Brain pericyte (primary cell): ENCODE measurements at places on chromosomes 1 and 21.

- DNase-seq = no peak
Measured at GRCh38 chr1:41370225-41370624, 9.0 kb downstream of the FOXO6 start.

DNA sequence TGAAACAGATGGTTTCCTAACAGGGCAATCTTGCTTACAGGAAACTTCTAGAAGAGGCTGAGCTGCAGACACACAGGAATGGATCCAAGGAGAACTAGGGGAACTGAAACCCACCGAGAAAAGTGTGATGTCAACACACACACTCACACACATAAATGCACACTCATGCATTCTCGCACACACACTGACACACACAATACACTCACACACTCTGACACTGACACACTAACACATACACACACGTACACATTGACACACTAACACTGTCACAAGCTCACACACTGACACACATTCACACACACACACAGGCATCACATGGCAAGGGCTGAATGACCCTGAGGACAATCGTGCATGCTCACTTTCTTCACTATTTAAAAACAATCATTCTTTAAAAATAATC is 142.7 kb downstream of the NPHP4 start:
- no peak for DNase-seq

DNA sequence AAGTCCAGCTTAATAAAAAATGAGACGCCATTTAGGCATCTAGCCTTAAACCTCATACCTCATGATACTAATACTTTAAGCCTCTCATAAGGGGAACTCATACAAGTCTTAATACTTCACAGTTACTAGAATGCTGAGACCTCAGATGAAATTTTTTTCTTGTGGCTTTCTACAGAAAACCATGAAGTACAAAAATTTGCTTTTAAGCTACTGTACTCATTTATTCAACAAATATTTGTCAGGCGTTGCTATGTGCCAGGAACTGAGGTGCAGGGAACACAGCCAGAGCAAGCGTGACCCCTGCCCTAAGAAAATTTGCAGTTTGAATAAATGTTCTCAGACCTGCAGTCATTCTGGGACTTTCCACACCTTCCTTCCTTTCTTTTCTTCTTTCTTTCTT is 150.6 kb downstream of the MRPL39 start:
- no peak for DNase-seq

GRCh38 chr1:198919667-198920398 is 281.0 kb downstream of the PTPRC start:
- DNase-seq = no peak

GRCh38 chr1:247165674-247166073 is 6.1 kb downstream of the ZNF124 start:
- DNase-seq = no peak

DNA sequence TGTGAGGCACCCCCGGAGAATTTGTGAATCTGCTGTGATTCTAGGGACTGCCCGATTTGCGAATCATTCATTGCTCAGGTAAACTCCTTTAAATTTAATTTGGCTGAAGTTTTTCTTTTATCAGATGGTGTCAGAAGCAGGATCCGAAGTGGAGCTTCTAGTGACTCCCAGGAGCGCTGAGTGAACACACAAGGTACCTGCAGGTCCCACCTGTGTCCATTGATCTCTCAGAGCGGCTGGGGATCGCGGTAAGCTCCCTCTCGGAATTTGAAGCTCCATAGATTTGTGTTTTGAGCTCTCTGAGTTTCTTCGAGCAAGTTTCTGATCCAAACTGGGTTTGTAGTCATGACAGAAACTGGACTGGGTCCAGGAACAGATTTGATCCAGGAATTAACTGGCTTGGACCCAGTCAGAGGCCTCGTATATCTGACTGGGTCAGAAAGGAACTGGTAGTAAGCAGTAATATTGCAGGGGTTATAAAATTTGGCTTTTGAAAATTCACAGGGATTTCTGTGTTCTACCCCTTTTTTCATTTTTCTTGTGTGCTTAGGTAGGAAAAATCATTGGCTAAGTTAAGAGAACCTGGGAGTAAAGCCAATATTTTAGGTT is 56.2 kb upstream of the EDEM3 start:
- no peak for DNase-seq

- no peak for DNase-seq
Measured at GRCh38 chr1:62800825-62801306, 16.9 kb downstream of the ATG4C start.

DNA sequence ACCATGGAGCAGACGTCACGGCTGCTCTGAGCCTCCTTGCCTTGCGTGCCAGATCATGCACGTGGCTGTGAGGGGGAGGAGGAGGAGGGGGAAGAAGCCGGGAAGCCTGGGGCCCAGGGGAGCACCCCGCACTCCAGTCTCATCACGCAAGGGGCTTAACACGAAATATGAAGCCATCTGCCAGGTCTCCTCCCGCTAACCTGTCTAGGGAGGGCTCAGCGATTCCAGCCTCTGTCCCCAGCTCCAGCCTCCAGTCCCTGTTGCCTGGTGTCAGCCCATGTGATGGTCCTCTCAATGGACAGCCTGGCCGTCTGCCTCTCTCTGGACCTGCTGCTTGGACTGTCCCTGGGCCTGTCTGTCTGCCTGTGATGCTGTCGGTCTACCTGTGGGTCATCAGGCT is 22.5 kb upstream of the C1QA start:
- no peak for DNase-seq

GRCh38 chr1:18783705-18784481 is 75.6 kb downstream of the TAS1R2 start:
- DNase-seq = no peak

- DNase-seq = no peak
Measured at GRCh38 chr1:167152192-167152876, 58.5 kb downstream of the STYXL2 start.

DNA sequence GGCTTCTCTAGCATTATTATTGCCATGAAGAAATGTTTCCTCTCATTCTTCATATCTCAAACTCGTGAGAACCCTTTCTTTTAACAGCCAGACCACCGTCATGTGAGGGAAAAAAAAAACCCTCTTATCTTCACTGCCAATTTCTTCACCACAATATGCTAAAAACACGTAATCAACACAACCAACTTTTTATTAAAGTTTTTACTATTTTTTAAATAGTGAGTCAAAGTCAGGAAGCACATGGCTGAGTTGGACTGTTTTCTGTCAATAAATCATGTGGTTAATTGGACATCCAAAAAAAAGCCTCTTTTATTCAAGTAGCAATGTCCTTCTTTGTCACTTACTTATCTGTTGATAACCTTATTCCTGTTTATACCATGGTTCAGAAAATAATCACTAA is 55.9 kb upstream of the SAMD13 start:
- DNase-seq = no peak

- no peak for DNase-seq
Measured at GRCh38 chr21:29394051-29394450, 95.3 kb downstream of the BACH1 start.

DNA sequence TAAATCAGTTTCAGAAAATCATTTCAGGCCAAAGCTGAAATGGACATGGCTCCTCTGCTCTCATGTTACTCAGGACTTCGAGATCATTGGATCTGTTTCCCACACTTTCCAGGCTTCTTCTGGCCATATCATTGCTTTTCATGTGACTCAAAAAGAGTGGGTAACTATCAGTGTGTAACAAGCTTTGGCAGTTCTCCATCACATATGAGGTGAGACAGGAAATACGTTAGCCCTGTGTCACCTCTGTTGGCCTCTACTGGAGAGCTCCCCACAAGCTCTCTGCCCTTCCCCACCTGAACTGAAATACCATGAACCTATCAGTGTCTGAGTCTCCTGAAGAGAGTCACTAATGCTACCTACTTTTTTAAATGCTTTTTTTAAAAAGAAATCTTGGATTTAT is 128.2 kb downstream of the LBR start:
- DNase-seq = no peak

DNA sequence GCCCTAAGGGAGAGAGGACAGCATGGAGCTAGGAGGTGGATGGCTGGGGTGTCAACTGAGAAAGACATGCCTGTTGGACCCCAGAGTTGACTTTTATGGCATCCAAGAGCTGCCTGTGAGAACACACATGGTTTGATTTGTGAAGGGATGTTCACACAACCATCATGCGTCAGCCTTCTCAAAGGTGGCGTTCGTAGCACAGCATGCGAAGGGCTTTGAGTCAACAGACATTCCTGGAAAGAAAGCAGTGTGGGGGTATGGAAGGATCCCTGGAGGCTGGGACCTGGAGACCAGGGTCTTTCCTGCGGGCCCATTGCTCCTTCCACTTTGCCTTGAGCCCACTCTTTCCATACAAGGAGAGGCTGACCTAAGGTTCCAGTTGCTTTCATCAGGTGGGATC is 6.4 kb upstream of the WNT3A start:
- DNase-seq = no peak

DNA sequence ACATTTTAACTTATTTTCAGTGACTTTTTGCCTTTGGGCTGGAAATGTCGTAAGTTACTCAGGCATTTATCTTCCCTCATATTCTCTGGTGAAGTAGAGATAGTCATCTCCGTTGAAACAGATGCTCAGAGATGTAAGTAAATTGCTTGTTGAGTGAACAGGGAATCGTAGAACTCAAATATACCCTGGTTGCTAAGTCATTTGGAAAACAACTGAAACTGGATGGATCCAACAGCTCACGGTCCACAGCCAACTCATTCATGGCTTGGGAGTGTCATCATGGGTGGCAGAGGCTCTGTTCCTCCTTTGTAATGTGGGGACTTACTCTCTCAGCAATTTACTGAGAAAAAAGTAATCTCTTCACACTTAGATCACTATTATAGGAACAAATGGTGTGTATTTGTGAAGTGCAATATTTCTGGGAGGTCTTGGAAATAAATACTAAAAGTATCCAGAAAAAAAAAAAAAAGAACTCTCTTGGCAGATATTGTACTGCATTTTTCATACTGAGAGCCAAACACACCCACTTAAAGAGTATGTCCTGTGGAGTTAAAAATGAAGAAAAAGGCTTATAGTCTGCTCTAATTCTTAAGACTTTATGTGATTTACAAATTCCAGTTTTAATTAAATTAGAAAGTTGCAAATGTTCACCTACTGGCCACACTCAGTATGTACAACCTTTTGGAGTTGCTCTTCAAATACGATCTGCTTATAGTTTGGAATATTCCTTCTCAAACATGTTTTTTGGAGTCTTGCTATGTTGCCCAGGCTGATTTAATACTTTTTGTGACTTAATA is 107.4 kb downstream of the LEPR start:
- no peak for DNase-seq

DNA sequence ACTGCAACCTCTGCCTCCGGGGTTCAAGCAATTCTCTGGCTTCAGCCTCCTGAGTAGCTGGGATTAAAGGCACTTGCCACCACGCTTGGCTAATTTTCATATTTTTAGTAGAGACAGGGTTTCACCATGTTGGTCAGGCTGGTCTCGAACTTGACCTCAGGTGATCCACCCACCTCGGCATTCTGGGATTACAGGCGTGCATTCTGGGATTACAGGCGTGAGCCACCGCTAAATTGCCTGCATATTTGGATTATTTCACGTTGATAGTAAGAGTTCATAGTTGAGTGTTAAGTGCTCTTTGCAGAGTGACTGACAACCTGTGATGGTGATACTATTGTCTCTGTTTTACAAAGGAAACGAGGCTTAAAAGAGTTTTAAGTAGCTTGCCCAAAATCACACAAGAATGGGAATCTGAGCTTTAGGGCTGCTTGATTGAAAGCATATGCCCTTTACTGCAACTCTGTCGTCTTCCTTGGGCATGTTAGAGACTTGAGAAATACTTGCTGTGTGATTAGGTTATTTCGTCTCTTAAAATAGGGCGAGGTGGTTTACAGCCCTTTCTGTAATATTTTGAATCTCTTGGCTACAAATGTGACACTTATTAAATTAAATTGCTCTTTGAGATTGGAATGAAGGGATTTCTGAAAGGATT is 12.4 kb downstream of the CDC42 start:
- DNase-seq = no peak

DNA sequence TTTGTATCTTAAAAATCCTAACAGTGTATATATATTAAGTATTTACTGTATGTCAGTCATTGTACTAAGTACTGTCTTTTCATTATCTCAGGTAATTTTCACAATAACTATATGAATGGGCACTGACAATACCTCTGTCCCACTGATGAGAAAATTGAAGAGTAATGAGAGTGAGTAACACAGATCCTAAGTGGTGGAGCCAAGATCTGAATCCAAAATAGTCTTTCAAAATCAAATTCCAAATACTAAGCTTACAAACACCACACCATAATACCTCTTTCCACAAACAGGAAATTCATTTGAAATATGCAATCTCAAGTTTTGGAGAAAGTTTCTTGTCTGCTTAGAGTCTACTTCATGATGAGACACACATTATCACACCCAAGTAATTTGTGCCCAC is 105.9 kb upstream of the EDEM3 start:
- no peak for DNase-seq
